Activated CD4-positive, alpha-beta T cell treated with anti-CD3 and anti-CD28 coated beads, Interleukin-2, amount 50 U/mL, for 24 hours (primary cell): ENCODE measurements at places on chromosomes 2 and 18.

- no peak for DNase-seq
Observed at GRCh38 chr2:46298522-46299353, 1.5 kb downstream of the EPAS1 start.

GRCh38 chr2:33442528-33443079 is 33.8 kb upstream of the RASGRP3 start:
- DNase-seq, result no peak

GRCh38 chr18:76230791-76231190 is 264.3 kb downstream of the ZNF516 start:
- DNase-seq, result no peak

- no peak for DNase-seq
Observed at GRCh38 chr18:10936176-10937053, 213.0 kb downstream of the PIEZO2 start.

DNA sequence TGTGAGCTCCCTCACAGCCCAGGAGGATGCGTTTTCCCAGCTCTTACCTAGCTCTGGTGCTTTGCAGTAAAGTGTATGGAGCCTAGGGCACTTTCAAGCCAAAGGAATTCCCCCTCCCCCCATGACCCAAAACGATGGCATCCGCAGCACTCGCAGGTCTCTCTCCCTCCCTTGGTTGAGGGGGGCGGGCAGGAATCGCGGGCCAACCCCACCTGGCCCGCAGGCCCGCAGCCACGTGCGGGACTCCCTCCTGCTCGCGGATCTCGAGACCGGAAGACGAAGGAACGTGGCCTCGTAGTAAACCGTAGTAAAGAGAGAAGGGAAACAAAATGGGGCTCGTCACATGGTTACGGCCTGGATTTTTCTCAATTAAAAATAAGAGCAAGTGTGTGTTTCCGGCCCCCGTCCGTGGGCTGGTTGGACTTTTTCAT is 8.5 kb downstream of the IRS1 start:
- no peak for DNase-seq

DNA sequence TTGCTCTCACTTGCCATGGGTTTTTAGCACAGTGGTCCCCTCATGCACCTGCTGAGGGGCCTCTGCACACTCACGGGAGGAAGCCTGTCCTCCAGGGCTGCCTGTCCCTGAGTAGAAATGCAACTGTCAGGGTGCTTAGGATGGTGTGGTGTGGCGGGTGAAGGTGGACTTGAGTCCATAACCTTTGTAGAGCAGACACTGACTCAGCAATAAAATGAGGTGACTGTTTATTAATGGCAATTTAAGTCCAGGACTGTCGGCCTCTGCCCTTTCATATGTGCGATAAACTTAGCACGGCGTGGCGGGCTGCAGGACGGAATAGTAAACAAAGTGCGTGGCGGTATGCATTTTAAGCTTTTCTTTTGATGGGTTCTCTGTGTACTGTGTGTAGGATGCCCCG is 188.2 kb downstream of the LDLRAD4 start:
- DNase-seq, result no peak

GRCh38 chr18:1094409-1094808 is 189.7 kb downstream of the ADCYAP1 start:
- DNase-seq, result no peak

- no peak for DNase-seq
Observed at GRCh38 chr2:202060218-202060617, 12.8 kb upstream of the KIAA2012 start.

GRCh38 chr18:36947820-36948348 is 119.0 kb downstream of the KIAA1328 start:
- no peak for DNase-seq

DNA sequence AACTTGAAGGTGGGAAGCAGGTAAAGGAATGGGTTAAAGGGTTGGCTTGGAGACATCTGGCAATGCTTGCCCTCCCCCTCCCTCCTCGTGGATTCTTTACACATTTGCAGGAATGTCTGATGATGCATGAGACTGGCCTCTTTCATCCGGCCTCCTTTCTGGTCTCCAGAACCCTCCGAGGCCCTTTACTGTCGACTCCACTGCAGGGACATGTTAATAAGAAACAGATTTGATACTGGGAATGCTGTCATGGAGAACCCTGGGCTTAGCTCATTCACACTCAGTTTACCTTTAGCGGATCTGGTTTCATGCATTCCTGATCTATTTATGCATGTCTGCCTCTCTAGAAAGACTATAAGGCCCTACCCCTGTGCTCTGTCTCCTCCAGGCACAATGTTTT is 238.7 kb downstream of the TGIF1 start:
- no peak for DNase-seq

DNA sequence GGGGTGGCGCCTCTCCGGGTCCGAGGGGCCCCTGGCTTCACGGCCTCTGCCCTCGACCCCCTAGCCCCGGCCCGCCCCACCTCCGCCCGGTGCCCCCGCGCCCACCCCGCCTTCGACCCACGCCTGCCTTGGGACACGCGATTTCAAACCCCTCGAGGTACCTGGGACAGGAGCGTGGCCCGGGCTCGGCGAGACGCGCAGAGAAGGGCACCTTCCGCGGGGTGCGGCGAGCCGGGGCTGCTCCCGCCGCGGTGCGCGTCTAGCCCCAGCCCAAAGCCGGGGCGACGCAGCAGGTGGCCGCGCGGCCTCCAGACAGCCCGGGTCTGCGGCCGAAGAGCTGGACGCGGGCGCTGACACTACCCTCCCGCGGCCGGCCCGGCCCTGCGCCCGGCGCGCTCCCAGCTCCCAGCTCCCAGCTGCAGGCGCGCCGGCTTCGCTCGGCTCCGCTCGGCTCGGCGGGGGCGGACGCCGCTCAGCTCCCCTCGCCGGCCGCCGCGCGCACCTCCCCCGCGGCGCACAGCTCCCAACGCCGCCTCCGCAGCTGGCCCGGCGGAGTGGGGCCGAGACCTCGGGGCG is at the start of gene CRACDL:
Gene CRACDL (minus strand): TSS at position 449 of the 576 bp plus-strand sequence. CDS start 89,425 bp downstream, outside the sequence.
- no peak for DNase-seq

DNA sequence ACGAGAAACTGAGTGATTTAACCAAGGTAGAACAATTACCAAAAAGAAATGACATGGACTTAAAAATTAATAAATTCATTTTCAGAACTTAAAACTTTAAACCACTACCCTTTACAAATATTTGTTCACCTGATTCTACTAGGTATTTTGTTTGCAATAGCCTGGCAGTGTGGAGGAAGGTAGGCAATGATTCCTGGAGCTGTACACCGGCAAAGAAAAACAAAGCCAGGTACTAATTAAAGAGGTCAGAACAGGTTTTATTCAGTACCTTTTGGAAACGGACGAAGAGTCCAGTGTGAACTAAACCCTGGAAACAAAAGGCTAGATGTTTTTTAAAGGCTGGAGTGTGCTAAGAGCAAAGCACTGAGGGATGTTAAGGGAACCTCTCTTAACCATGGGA is 561.3 kb upstream of the FSHR start:
- no peak for DNase-seq

DNA sequence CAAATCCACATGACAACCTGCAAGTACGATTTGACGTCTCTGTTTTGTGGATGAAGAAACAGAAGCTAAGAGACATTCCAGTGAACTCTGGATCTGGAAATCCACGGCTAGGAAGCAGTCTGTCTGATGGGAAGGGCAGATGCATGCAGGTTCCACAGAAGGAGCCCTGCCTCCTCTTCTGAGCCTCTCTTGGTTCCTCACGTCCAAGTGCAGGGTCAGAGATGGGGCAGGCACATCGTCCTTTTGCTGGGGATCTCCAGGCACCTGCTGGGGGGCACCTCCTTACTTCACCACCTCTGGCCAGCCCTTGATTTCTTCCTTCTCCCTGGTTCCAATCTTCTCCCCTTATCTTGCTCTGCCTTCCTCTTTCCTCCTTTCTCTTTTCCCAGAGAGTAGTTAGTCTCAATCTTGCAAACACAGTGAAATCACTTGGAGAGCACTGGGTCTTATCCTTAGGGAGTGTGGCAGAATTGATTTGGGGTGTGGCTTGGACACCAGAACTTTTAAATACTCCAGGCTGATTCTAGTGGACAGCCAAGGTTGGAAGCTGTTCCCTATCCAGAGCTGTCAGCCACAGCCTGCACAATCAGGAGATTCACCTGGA is 137.8 kb downstream of the BCL2 start:
- no peak for DNase-seq

DNA sequence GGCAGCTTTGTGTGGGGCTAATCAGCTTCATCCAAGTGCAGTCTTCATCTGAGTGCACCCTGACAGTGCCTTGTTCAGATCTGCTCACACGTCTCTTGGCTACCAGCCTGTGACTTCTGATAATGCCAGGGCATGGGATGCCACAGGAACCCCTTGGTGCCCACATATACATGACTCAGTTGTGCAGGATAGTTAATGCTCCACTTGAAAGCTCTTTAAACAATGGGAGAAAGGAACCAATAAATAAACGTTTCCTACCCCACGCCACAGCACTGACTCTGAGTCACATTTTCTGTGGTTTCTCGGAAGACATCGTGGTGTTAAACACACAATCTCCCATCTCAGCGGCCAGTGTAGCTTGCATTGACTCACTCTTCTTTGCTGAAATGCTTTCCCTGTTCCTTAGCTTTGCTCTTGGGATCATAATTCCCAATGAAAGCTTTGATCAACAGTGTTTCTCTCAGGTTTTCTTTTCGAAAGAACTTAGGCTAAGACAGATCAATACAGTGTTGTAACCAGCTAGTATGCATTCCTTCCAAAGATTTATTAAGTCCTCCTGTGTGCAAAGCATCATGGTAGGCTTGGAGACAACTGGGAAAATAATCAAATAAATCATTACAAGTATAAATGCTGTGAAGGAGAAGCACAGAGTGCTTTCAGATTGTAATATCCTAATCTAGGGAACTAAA is 142.0 kb downstream of the COPS8 start:
- no peak for DNase-seq

DNA sequence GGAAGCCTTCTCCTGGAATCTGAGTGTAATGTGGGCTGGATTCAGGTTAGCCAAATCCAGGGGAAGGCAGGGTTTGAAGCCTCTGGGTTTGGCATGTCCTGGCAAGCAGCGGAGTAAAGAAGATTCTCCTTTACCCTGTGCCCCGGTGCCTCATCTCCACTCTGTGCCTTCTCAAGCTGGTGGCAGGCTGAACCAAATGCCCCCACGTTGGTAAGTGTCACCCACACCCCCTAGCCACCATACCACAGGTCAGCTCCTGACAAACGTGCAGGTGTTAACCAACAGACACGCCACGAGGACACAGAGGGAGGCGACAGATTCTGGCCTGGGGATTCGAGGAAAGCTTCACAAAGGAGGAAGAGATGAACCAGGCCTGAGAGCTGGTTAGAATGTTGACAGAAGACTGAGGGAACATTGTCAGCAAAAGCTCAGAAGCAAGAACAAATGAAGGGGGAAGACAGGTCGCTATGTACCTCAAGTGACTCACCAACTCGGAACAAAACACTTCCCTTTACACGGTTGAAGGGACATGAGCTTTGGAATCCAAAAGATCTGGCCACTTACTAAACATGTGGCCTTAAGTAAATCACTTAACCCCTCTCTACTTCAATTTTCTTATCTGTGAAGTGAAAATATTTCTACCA is 85.2 kb upstream of the LCLAT1 start:
- DNase-seq, result no peak
